ENCODE measurements at places on chromosomes 16 and 17.

- no peak for DNase-seq
These were observed 170.4 kb downstream of the IRX3 start for GRCh38 chr16:54116124-54116655.

GRCh38 chr16:52209227-52209626, 337.7 kb downstream of the TOX3 start:
- no peak for DNase-seq

GRCh38 chr16:75065521-75066149, 50.9 kb downstream of the LDHD start:
- no peak for DNase-seq

DNA sequence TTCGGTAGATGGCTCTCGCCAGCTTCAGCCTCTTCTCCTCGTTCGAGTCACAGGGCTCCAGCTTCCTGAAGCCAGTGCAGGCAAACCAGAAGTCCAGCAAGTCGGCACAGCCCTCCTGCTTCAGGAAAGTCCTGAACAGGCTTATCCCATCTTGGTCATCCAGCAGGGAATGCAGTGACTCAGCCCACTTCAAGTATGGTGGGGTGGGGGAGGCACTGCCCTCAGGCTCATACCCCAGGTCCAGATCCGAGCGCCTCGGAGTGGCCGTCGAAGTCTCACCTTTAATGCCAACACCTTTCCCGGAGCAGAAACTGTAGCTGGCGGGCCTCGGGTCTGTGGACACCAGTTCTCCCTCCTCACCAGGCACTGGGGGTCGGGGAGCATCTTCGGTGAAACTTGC, 5.9 kb downstream of the AXIN1 start:
- no peak for DNase-seq

DNA sequence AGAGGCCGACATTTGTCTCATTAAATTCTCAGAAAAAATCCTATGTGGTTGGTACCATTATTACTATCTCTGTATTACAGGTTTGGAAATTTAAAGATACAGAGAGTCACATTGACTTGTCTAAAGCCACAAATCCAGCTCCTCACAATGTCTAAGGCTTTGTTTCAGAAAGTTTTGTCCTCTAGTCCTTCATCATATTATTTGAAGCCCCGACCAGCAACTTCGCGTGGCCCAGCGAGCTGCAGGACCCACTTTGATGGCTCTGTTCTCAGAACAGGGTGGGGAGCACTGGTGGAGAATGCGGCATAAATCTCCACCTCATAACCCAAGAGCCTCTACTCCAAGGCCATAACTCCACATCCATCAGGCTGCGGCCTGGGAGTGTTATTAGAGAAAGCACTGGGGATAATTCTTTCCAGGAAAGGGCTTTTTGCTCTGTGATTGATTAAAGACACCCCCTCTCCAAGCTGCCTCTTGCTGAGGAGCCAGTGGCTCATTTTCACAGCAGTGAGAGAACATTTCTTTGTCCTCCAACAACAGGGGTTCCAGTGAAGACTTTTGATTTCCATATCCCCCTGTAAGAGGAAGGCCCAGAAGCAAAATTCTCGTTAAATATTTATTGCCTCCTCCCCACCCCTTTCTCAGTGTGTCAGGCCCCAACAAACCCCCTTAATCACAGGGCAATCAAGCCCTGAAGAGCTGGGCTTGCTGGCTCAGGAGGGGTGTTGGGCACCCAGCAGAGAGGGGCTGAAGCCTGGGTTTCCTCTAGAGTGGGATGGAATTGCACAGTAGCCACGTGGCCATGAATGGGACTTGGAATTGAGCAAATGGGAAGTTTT, 113.7 kb upstream of the CDH11 start:
- no peak for DNase-seq

- DNase-seq = no peak
These were observed 15.8 kb downstream of the RIPOR1 start for GRCh38 chr16:67544329-67544841.

DNA sequence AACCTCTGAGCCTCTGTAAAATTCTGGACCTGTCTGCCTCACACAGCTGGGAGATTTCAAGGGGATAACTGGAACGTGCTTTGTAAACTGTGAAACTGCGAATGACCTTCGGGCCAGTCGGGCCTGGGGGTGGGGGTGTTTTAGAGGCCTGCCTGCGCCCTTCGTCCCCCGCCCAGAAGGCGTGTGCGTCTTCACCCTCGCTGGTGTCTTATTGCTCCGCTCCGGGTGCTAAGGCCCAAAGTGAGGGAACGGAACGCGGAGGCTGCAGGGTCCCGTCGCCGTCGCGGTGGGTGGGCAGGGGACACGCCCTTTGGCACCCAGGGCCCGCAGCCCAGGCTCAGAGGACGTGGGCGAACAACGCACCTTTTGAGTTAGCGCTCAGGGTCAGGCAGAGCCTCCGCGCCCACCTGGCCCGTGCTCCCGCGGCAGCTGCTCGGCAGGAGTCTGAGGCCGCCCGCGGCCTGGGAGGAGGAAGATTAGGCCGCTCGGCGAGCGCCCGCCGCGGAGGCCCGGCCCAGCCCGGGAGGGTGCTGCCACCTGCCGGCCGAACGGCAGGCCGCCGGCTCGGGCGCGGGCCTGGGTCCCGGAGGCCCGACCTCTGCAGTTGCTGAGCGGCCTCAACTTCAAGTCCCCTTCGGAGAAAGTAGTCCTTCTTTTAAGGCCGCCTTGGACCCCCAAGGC, 29.7 kb downstream of the DCAKD start:
- DNase-seq = peak; percentile 39

All from stimulated activated CD4-positive, alpha-beta T cell treated with anti-CD3 and anti-CD28 coated beads, Interleukin-1b, Interleukin-23, amount 100 ng/mL, for 24 hours (primary cell).